ENCODE measurements at places on chromosomes 7 and 10.
A peak's percentile ranks its signal among the peaks of the same experiment; 100 is the strongest.

DNA sequence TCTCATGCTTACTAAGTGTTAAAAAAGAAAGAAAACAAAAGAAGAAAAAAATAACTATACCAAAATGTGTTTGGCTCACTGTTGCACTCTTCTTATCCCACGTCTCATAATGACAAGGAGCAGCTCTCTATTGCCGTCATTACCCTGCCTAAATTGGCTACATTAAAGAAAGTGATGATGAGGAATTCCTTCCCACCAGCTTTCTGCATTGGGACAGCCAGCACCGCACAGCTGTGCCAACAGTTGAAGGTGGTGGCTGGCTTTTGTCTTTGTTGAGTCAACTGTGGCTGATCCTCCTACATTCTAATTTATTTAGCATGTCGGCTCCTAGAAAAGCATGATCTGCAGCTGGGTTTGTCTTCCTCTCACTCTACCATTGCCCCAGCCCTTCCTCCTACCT lies 751.8 kb downstream of the KCNMA1 start:
- H3K4me3 ChIP-seq, result no peak overlapping the region
- no peak for DNase-seq
- H3K27ac ChIP-seq, result no peak overlapping the region

- H3K27me3 ChIP-seq, result peaks cover 83% of the 10 kb centered on the region
- no peak overlapping the region for H3K4me3 ChIP-seq
- peaks cover 16% of the 10 kb centered on the region for H3K4me1 ChIP-seq
- no peak for DNase-seq
- H3K36me3 ChIP-seq, result no peaks in the 10 kb centered on the region
- H3K27ac ChIP-seq, result no peak overlapping the region
Measured at GRCh38 chr7:27248911-27249723, 6.5 kb downstream of the EVX1 start.

GRCh38 chr10:75159519-75159918 lies 48.1 kb downstream of the SAMD8 start:
- peak overlapping the region; percentile 69 for H3K27ac ChIP-seq
- no peaks in the 10 kb centered on the region for H3K27me3 ChIP-seq
- H3K4me1 ChIP-seq, result peaks cover 9% of the 10 kb centered on the region

DNA sequence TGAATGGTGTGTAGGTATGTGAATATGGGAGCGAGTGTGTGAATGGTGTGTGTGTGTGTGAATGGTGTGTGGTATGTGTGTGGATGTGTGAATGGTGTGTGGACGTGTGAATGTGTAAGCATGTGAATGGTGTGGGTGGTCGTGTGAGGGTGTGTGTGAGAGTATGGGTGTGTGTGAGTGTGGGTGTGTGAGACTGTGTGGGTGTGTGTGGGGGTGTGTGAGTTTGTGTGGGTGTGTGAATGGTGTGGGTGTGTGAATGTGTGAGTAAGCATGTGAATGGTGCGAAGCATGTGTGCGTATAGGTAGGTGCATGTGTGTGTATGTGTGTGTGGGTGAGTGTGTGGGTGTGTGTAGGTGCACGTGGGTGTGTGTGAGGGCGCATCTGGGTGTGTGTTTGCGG lies 160.7 kb upstream of the COBL start:
- H3K27me3 ChIP-seq, result peaks cover 3% of the 10 kb centered on the region
- H3K4me1 ChIP-seq, result no peaks in the 10 kb centered on the region
- H3K36me3 ChIP-seq, result no peaks in the 10 kb centered on the region
- H3K27ac ChIP-seq, result no peak overlapping the region
- no peak for DNase-seq

GRCh38 chr7:2120841-2121830 lies 111.6 kb downstream of the MAD1L1 start:
- no peak overlapping the region for H3K27ac ChIP-seq
- no peak overlapping the region for H3K4me3 ChIP-seq
- no peaks in the 10 kb centered on the region for H3K27me3 ChIP-seq

DNA sequence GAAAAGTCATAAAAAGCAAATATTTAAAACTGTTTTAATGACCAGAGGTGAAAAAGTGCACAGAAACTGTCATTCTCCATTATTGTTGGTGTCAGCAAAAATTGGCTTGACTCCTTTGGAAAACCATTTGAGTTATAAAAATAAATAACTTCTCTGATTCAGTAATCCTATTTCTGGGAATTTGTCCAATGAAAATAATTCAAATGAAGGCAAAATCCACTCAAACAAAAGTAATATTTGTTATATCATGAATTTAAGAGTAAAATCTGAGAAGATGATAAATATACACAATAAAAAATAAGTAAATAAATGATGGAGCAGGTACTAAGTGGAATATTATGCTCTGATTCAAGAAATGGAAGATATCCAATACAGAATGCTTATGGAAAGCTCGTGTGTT lies 326.6 kb upstream of the KLF6 start:
- DNase-seq, result no peak
- H3K27me3 ChIP-seq, result peaks cover under 1% of the 10 kb centered on the region
- no peak overlapping the region for H3K4me3 ChIP-seq
- no peak overlapping the region for H3K27ac ChIP-seq
- peaks cover 9% of the 10 kb centered on the region for H3K36me3 ChIP-seq

- no peaks in the 10 kb centered on the region for H3K4me1 ChIP-seq
- no peaks in the 10 kb centered on the region for H3K27me3 ChIP-seq
- DNase-seq, result no peak
- H3K36me3 ChIP-seq, result no peaks in the 10 kb centered on the region
- no peak overlapping the region for H3K27ac ChIP-seq
Measured at GRCh38 chr7:78345979-78346378, 547.4 kb downstream of the PHTF2 start.

DNA sequence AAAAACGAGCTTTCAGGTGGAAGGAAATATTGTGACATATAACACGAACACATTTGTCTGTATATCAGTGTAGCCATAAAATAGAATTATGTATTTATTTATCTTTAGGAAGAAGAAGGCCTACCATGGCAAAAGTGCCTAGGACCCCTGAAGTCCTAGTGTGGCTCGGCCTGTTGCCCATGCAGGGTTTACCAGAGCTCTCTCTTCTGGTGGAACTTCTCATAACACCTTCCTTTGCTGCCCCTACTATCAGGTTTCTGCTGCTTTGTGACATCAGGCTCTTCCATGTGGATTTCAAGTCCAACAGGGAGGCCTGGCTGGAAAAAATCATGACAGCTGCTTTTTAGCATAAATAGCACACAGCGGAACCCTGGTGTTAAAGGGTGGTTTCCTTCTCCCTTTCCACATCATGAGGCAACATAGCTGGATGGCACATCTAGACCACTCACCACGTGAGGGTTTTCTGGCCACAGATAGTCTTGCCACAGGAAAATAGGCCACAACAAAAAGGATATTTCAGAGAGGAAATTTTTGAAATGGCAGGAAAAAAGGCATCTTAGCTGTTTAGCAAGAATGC lies 44.8 kb upstream of the ADO start:
- DNase-seq, result no peak
- no peaks in the 10 kb centered on the region for H3K36me3 ChIP-seq
- H3K27ac ChIP-seq, result no peak overlapping the region
- H3K27me3 ChIP-seq, result no peaks in the 10 kb centered on the region

GRCh38 chr7:101747879-101748345 lies 69.5 kb upstream of the CUX1 start:
- no peak for DNase-seq
- H3K27ac ChIP-seq, result no peak overlapping the region
- H3K4me1 ChIP-seq, result peaks cover 5% of the 10 kb centered on the region
- H3K4me3 ChIP-seq, result no peak overlapping the region
- H3K27me3 ChIP-seq, result no peaks in the 10 kb centered on the region
- no peaks in the 10 kb centered on the region for H3K36me3 ChIP-seq

DNA sequence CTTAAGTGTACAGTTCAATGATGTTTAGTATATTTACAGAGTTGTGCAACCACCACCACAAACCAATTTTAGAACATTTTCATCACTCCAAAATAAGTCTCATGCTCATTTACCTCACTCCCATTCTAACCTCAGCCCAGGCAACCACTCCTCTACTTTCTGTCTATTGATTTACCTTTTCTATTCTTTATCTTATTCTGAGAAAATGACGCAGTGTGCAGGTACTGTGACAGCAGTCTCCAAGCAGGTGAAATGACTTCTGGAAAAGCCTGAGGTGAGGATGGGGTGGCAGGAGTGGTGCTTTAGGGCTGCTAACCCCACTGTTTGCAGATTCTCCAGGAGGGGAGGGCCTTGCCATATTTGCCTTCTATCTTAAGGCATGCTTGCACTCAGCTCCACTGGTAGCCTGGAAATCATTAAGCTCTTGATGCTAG lies 39.5 kb downstream of the GARS1 start:
- no peak for DNase-seq
- H3K4me3 ChIP-seq, result no peak overlapping the region
- peaks cover 16% of the 10 kb centered on the region for H3K36me3 ChIP-seq
- no peak overlapping the region for H3K27ac ChIP-seq

DNA sequence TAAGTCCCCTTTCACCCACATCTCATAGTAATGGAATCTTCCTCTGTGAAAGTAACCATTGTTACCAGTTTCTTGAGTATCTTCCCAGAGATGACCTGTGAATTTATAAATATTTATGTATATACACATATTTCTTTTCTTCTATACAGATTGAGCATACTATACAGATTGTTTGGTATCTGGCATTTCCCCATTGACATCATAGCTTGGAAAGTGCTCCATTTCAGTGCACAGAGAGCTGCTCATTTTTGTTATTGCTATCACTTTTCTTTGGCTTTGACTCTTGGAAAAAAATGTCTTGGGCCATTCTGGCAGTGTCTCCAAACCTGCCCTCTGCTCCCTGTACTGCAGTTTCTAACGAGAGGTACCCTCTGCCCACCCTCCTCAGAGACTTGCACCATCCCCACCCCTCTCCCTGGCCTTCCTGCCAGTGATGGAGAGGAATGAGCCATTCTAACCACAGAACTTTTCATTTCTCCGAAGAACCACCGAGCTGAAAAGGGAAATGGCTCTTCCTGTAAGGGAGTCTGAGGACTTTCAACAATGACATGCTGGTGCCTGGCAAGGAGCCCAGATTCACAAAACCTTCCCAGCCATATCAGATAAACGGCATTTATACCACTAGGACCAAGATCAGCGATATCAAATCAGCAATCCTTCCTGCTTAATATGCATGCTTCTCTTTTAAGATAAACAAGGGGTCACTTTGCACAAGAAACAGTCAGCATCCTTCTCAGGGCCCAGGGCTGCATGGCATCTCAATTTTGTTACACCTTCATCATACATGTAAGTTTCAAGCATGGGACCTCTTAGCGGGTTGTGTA lies 19.7 kb upstream of the CCSER2 start:
- H3K27me3 ChIP-seq, result peaks cover 8% of the 10 kb centered on the region
- peaks cover 45% of the 10 kb centered on the region for H3K4me1 ChIP-seq
- peak; percentile 59 for DNase-seq
- peaks cover 4% of the 10 kb centered on the region for H3K36me3 ChIP-seq

DNA sequence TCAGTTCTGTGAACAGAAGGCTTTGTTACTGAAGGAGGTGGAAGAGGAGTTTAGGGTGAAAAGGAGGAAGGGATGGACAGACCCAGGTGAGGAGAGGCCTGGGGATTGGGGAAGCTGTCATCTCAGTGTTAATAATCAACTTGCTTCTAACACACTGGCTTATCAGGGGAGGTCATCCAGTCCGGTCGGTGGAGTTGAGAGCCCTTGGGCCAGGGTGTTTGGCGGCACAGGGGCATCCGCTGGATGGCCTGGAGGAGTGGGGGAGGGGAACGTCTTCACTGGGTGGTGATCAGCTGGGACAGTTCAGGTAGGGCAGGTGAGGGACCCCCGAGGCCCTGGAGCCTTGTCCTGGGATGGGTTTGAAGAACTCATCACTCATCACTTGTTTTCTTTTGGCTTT lies 33.9 kb downstream of the SHH start:
- H3K27me3 ChIP-seq, result no peaks in the 10 kb centered on the region
- no peak overlapping the region for H3K4me3 ChIP-seq
- DNase-seq, result no peak
- H3K27ac ChIP-seq, result no peak overlapping the region
- H3K36me3 ChIP-seq, result peaks cover 19% of the 10 kb centered on the region

DNA sequence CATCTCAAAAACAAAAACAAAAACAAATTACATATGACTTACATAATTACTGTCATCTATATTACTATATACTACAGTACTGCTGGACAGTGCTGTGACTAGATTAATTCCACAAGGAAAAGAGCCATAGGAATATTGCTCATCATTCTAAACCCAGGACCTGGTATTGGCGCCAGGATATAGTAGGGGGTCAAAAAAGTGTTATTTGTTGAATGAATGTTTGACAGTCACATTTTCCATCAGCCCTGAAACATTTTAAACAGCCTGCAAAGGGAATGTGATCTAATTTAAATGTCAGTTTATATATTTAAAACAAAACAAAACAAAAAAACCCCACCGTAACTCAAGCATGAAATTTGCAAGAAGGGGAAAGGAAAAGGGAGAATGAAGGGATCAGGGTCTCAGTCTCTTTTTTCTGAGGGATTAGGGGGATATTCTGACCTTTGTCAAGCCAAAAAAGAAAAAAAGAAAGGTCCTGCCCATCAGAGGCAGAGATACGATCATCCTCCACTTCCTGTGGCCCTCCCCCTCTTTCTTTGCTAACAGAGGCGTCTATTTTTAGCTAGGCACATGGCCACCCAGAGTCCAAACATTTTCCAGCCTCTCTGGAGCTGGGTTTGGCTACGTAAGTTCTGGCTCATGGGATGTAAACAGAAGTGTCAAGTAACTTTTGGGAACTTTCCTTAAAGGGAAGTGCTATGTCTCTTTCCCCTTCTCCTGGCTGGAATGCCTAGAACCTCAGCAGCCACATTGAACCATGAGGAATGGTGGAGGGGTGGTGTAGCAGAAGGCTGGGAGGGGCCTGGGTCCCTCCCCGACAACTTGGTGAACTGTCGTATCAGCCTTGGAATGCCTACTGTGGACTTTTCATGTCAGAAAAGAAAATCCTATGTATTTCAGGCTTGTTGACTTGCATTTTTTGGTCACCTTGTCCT lies 44.6 kb upstream of the DLG5 start:
- H3K27me3 ChIP-seq, result no peaks in the 10 kb centered on the region
- peaks cover 8% of the 10 kb centered on the region for H3K4me1 ChIP-seq
- no peak for DNase-seq

DNA sequence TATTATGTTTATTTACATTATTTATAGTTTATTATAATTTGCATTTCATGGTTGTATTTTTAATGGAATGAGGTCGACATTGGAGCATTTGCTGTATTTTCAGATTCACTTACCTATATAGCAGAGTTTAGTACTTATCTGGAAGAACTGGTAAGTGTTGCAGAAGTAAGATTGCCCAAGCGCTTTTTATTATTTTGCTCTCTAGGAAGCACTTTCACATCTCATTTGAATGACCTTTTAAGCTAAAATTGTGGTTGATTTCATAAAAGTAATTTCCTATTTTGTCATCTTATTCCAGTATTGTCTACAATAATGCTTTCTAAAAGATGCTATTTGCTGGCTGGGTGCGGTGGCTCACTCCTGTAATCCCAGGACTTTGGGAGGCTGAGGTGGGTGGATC lies 28.6 kb downstream of the SEC61A2 start:
- H3K4me3 ChIP-seq, result no peak overlapping the region
- no peak for DNase-seq
- no peaks in the 10 kb centered on the region for H3K4me1 ChIP-seq
- H3K36me3 ChIP-seq, result peaks cover 12% of the 10 kb centered on the region

- no peak overlapping the region for H3K27ac ChIP-seq
- peak; percentile 40 for DNase-seq
- peaks cover 16% of the 10 kb centered on the region for H3K4me1 ChIP-seq
- peaks cover 15% of the 10 kb centered on the region for H3K27me3 ChIP-seq
- no peaks in the 10 kb centered on the region for H3K36me3 ChIP-seq
- no peak overlapping the region for H3K4me3 ChIP-seq
Measured at GRCh38 chr10:44010873-44011602, 362.4 kb upstream of the ZNF32 start.

- no peak overlapping the region for H3K4me3 ChIP-seq
- peaks cover 7% of the 10 kb centered on the region for H3K4me1 ChIP-seq
- no peak overlapping the region for H3K27ac ChIP-seq
- no peak for DNase-seq
Measured at GRCh38 chr7:132604121-132604520, 27.9 kb upstream of the PLXNA4 start.

- peak overlapping the region; percentile 77 for H3K4me3 ChIP-seq
- peaks cover 14% of the 10 kb centered on the region for H3K4me1 ChIP-seq
- H3K27me3 ChIP-seq, result peaks cover 4% of the 10 kb centered on the region
Measured at GRCh38 chr7:105580022-105580740, 1.1 kb downstream of the EFCAB10 start.

All from activated T-cell treated with anti-CD3 and anti-CD28 coated beads, Interleukin-2, amount 50 U/mL, for 72 hours (primary cell).